ENCODE measurements at places on chromosomes 13 and 19.
A peak's percentile ranks its signal among the peaks of the same experiment; 100 is the strongest.

- no peak for DNase-seq
These were observed at the start of gene LRRC25 for GRCh38 chr19:18397242-18398202. TSS of gene LRRC25 (minus strand) at chr19:18397622. CDS start at chr19:18396963, 659 bp downstream.

DNA sequence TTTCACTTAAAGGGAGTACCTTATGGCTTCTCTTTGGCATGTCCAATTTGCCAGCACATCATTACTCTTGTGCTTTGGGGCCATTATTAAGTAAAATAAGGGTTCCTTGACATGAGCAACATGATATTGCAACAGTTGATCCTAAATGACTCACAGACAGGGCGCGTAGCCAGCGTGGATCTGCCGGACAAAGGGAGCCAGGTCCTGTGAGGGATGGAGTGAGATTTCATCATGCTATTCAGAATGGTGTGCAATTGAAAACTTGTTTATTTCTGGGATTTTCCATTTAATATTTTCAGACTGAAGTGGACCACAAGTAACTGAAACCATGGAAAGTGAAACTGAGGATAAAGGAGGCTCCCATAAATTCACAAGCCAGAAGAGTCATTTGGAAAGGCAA, 48.6 kb upstream of the WASF3 start:
- peak; percentile 93 for DNase-seq

GRCh38 chr19:12287958-12288500, 6.7 kb downstream of the ZNF44 start:
- no peak for DNase-seq

- DNase-seq: no peak
These were observed 100.3 kb downstream of the ARHGEF7 start for GRCh38 chr13:111215081-111216047.

DNA sequence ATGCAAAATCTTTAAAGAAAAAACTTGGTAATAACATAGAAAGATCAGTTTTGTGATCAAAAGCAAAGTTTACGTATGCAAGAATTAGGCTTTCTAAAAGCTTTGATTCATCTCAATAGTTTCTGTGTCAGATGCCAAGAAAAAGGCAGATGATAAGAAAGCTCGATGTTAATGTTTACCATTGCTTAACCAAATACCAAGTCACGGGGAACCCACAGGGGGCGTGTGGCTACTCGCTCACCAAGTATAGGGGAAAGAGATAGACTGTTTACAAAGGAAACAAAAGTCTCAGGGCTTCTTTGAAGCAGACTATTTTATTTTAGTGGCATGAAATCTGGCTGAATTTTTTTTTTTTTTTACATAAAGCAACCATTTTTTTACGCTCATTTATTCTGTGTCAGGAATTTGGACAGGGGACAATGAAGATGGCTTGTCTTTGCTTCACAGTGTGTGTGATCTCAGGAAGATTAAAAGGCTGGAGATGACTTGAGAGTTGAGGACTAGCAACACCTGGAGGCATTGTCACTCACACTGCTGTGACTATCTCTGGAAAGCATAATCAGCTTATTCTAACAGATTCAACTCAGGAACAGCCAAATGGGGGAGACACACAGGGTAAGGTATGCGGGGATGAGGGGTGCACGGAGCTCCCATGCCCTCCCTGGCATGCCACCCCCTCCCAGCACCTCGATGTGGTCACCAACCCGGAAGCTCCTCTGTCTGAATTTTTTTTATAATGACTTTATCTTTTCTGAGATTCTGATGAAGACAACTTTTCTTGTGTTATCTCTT, 24.9 kb downstream of the RCBTB1 start:
- no peak for DNase-seq

DNA sequence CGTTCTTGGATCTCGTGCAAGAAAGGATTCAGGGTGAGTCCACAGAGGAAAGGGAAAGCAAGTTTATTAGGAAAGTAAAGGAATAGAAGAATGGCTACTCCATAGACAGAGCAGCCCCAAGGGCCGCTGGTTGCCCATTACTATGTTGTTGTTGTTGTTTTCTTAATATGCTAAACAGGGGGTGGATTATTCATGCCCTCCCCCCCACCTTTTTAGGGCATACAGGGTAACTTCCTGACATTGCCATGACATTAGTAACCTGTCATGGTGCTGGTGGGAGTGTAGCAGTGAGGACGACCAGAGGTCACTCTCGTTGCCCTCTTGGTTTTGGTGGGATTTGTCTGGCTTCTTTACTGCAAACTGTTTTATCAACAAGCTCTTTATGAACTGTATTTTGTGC, 29.1 kb upstream of the PCDH9 start:
- no peak for DNase-seq

DNA sequence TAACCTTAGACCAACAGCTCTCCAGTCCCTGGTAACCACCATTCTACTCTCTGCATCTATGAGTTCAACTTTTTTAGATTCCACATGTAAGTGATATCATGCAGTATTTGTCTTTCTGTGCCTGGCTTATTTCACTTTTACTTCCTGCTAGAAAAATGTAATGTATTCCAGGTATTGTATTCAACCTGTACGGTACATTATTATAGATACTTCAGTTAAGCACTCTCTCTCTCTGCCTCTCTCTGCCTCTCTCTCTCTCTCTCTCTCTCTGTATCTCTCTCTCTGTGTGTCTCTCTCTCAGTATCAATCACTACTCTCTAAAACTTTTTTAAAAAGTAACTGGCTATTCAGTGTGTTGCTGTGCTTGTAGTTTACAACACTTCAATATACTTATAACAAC, 8.4 kb downstream of the DACH1 start:
- no peak for DNase-seq

DNA sequence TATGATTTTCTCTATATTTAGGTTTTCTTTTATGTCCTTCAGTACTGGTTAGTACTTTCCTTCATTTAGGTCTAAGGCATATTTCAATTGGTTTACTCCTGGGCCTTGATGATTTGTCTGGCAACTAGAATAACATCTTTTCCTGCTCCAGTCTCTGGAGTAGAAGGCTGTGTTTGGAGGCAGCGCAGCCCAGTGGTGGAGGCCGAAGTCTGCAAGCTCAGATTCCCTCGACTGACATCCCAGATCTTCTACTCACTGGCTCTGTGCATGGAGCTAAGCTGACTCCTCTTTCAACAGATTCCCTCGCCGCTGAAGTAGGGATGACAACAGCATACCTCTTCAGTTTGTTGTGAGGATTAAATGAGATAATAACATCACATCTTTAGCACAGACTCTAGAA, 141.0 kb downstream of the RAP2A start:
- DNase-seq: peak; percentile 39

- DNase-seq: no peak
These were observed 32.8 kb downstream of the ELF1 start for GRCh38 chr13:40986101-40986856.

DNA sequence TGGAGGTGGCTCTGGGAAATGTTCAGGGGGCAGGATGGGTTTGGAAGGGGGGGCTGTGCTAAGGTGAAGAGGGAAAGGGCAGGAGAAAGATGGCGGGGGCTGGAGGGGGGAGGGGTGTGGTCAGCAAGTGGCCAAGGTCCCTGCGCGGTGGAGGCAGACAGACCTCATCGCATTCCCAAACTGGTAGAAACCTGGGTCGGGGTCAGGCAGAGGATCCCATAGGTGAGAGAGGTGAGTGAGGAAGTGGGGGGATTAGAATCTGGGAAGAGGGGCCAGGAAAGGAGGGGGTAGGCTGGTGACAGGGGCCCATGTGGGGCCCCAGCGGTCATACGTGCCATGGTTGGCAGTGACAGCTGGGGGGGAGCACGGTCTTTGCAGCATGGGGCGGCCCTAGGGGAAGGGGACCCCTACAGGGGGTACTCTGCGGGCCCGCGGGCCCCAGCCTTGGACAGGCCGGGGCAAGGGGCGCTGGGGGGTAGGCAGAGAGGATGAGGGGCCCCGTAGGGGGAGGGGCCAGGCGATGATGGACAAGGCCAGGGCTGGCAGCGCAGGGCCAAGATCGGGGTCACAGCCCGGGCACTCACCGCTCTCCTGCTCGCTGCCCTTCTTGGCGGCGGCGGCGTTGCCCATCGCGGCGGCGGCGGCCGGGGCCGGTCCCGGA, 514 bp downstream of the PRKACA start:
- no peak for DNase-seq

GRCh38 chr13:48567515-48568369, 34.9 kb upstream of the RCBTB2 start:
- no peak for DNase-seq

DNA sequence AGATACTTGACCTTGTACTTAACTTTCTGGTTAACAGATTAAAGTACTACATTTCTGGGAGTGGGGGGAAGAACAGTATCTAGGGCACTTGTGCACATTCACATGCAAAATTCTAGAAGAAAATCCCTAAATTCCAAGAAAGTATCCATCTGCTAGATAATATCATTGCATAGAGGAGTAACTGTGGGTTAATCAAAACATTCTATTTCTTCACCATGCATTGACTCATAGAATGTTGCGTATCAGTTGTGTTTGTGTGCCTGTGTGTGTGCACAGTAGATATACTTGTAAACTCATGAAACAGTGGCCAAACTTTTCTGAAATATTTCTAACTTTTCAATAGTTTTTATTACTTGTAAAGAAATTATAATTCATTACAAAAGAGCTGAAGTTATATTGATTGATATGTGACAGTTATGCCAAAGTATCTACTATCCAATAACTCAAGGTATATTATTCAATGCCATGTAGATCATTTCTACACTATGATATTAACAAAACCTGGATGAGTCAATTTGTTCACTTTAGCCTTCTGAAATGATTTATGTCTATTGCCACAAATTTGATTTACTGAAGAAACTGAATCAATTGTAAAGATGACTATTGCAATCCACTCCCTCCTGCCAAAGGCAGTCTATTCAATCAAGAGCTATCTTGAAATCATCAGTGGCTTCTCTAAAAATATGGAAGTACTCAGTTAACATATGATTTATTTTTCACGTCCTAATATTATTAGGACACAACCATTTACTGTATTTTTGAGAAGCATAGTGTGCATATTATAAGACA, 756.7 kb upstream of the ARGLU1 start:
- DNase-seq: no peak

- DNase-seq: no peak
These were observed 67.2 kb downstream of the HSPH1 start for GRCh38 chr13:31094331-31095015.

- no peak for DNase-seq
These were observed 644 bp downstream of the HCST start for GRCh38 chr19:35902870-35903475.

- peak; percentile 86 for DNase-seq
These were observed 594.6 kb downstream of the PCDH9 start for GRCh38 chr13:66635526-66635925.

- peak; percentile 33 for DNase-seq
These were observed 14.7 kb downstream of the CCDC169 start for GRCh38 chr13:36282821-36283432.

- peak; percentile 57 for DNase-seq
These were observed at the start of gene ZNF121 for GRCh38 chr19:9584073-9584833. TSS of gene ZNF121 (minus strand) at chr19:9584504. CDS start at chr19:9568097, 16,407 bp downstream.

GRCh38 chr19:35518313-35518712, 4.9 kb upstream of the DMKN start:
- DNase-seq: peak; percentile 95

DNA sequence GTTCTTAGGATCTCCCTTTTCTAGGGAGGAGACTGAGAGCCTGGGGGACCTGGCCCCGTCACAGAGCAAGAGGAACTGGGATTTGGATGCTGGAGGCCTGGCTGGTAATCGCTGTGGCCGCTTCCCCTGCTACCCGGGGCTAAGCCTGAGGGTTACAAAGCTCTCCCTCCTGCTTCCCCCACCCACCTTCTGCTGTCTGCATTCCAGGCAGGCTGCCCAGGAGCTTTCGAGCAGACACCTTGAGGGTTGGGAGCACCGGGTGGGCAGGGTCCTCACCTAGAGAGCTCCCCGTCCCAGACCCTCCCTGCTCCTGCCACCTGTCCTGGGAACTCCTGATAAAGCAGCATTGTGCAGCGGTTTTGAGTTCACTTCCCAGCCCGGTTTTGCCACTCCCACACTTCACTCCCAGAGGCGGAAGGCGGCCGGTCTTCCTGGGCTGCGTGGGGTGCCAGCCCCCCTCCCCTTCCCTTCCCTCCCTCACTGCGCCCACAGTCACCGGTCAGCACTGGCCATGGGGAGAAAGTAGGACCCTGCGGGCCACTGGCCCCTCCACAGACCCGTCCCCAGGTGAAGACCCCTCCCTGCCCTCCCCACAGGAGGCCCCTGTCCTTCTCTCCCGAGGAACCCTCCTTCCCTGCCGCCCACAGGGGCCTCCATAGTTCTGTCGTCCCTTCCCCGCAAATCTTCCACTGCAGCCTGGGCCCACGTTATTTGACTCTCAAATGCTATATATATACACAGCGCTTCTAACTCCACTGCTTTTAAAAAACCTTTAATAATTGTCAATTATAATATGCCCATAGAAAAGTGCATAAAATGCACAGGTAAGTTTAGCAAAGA, 8.1 kb downstream of the PAK4 start:
- DNase-seq: no peak

GRCh38 chr13:111943229-111943795, 123.6 kb upstream of the SOX1 start:
- no peak for DNase-seq

DNA sequence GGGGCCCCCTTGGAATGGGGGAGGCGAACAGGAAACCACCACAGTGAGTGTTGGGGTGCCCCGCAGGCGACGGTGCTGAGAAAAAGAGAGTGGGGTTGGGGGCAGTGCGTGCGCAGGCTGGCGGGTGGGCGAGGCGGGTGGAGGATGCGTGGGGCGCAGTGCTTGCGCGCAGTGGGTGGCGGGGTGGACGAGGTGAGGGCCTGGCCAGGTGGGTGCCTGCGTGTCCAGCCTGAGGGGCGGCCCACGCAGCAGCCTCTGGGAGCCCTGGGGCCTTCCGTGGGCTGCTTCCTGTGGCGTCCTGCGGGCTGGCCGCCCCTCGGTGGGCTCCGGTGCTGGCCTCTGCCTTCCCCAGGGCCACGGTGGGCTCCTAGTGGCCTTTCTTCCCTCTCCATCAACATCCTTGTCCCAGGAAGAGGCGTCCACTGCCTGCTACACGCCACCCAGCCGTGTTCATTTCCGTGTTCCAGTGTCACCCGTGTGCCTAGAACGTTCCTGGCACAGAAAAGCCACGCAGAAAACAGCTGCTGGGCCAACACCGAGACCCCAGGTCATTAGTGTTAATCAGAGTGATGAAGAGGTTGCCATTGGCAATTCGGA, 7.1 kb downstream of the ATP11A start:
- no peak for DNase-seq

DNA sequence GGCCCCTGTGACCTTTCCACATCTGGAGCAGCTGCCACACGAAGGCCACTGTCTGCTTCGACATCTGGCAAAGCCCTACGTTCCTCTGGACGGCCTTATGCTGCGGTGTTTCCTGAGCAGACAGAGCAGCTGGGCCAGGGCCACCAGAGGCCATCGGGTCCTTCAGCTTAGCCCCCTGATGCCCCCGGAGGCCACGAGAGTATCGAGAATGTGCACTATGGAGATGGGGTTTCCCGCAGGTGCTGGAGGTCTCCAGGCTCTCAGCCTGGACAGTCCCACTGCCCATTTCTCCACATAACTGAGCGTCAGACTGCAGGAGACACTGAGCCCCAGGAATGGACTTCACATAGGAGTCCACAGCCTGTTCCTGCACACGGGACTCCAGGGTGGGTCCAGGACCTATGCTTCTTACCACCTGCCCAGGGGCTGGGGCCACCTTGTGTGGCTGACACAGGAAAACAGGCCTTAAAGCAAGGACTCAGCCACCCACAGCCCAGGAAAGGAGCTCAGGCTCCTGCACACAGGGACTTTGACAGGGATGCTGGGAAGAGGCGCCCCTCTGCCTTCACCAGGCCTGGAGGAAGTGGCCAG, 80.7 kb downstream of the SLC7A1 start:
- DNase-seq: no peak

GRCh38 chr13:24473686-24474085, 38.9 kb downstream of the PARP4 start:
- no peak for DNase-seq
